Placental pericyte (primary cell): ENCODE measurements at places on chromosomes 2 and 18. TPM values are rescaled to one million over a fixed set of nuclear protein-coding genes. Genes with fewer than 3 reads are reported as not detected.

Gene ANKRD62
- total RNA-seq = not detected in 2 replicates

Gene NAB1
- total RNA-seq = 54.9 and 71.0 TPM in 2 replicates

Gene MRO
- not detected in 2 replicates for total RNA-seq

Gene GLI2
- total RNA-seq = 14.0 and 23.3 TPM in 2 replicates

Gene RESP18
- total RNA-seq = not detected in 2 replicates

Gene BMP10
- total RNA-seq = 0.44 TPM in 1 of 2 replicates, not detected in the other

Gene KCNE4
- 2.4 and 3.1 TPM in 2 replicates for total RNA-seq

Gene AMER3
- not detected in 2 replicates for total RNA-seq

Gene GALM
- 18.3 and 18.8 TPM in 2 replicates for total RNA-seq

Gene PARD6G
- 0.88 and 4.4 TPM in 2 replicates for total RNA-seq

Gene M1AP
- total RNA-seq = not detected in 2 replicates

Gene PTPRN
- 0.88 and 7.9 TPM in 2 replicates for total RNA-seq

Gene AGXT
- total RNA-seq = not detected in 2 replicates

Gene BUB1
- 2.4 and 67.9 TPM in 2 replicates for total RNA-seq

Gene SERPINB11
- not detected in 2 replicates for total RNA-seq

Gene SAG
- not detected in 2 replicates for total RNA-seq

Gene SEPTIN2
- 339 and 470 TPM in 2 replicates for total RNA-seq

Gene CYBRD1
- 95.3 and 139 TPM in 2 replicates for total RNA-seq

Gene GPR17
- not detected in 2 replicates for total RNA-seq

Gene NEB
- 0.22 and 0.29 TPM in 2 replicates for total RNA-seq

Gene LRRTM1
- not detected in 2 replicates for total RNA-seq

Gene MFSD2B
- not detected in 2 replicates for total RNA-seq
